ENCODE measurements at places on chromosomes 6 and 20.
A peak's percentile ranks its signal among the peaks of the same experiment; 100 is the strongest.

- DNase-seq = no peak
Measured at GRCh38 chr6:100134703-100135102, 140.7 kb upstream of the MCHR2 start.

- no peak for DNase-seq
Measured at GRCh38 chr6:1139155-1139890, 172.6 kb upstream of the FOXQ1 start.

DNA sequence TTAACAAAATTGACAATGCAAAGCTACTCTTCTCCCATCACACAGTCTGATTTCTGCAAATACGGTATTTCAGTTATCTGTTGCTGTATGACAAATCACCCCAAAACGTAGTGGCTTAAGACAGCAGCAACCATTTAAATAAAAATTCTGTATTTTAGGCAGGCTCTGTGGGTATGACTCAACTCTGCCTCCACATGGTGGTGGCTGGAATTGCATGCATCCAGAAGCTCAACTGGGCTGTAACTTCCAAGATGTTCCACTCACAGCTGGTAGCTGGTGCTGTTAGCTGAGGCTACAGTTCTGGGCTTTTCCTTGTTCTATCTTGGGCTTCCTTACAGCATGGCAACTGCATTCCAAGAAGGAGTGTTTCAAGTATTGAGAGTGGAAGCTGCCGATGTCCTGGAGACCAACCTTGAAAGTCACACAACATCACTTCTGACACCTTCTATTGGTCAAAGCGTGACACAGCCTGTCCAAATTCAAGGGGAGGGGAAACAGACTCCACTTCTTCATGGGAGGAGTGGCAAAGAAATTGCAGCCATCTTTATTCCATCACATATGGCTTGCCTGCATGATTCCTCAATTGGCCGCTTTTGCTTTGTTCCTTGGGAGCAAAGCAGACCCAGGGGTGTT lies 39.7 kb upstream of the TULP1 start:
- DNase-seq = peak; percentile 80

GRCh38 chr6:54990001-54990400 lies 143.4 kb downstream of the FAM83B start:
- no peak for DNase-seq

- DNase-seq = no peak
Measured at GRCh38 chr20:13913131-13913530, 77.3 kb downstream of the SEL1L2 start.

- DNase-seq = no peak
Measured at GRCh38 chr20:25309395-25310267, 61.7 kb downstream of the PYGB start.

GRCh38 chr6:32195902-32196681 lies 3.6 kb upstream of the GPSM3 start:
- peak; percentile 92 for DNase-seq

GRCh38 chr6:30862156-30862875 lies 22.0 kb upstream of the DDR1 start:
- DNase-seq = no peak

DNA sequence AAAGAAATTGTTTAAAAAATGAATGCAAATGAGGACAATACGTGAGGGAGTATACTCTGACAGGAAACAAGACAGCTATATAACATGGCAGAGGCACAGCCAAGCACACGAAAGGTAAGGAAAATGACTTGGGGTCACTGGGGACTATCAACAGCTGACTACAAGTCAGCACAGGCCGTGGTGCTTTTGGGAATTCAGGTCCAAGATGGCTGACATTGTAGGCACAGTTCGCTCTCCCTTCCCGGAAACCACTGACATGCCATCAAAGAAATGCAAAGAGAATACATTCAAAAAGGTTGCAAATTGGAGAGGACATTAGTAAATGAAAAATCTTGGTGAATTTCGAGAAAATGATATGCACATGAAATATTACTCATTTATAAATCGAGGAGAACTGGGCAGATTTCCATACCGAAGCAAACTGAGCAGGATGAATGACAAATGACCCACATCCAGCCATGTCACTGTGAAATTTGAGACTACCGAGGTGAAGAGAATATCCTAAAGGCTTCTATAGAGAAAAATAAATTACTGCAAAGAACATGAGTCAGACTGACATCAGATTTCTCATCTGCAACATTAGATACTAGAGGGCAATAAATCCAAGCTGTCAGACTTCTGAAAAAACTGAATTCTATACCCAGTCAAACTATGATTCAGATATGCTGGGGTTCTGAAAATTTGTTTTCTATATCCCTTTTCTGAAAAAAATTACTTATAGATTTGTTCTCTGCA lies 391.1 kb downstream of the BTBD9 start:
- DNase-seq = no peak

DNA sequence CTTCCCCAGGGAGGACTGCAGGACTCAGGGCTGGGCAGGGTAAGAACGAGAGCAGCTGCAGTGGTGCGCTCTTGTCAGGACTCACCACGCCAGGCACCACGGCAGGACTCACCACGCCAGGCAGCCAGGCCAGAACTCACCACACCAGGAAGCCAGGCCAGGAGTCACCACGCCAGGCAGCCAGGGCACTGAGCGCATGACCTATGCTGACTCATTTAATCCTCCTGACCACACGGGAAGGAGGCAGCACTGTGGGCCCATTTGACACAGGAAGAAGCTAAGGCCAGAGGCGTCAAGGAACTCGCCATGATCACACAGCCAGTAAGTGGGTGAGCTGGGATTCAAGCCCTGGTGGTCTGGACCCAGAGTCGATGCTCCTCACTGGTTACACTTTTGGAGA lies 189.3 kb downstream of the PREX1 start:
- no peak for DNase-seq

GRCh38 chr6:38177882-38178583 lies 358.5 kb downstream of the ZFAND3 start:
- DNase-seq = no peak

- no peak for DNase-seq
Measured at GRCh38 chr20:37152284-37152683, 26.8 kb upstream of the RPN2 start.

DNA sequence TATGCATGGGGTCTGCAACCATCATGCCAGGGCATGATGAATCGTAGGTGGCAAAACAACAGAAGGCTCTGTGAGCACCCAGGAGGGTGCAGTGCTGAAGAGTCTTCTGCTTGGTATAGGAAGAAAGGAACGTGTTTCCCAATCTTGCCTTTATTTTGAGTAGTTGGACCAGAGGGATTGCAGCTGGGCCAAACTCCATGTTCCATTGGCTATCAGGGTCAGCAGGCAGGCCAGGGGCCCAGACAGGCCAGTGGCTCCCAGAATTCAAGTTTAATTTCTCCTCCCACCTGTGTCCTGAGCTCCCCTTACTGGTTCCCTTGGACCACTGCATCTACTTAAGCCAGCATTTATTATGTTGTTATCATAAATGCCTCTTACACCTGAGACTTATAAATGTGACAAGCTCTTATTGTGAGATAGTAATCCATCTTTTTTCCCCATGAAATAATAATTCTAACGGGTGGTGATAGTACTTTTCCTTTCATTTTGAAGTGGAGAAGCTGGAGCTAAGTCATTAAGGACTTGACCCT lies 918 bp upstream of the TRIM38 start:
- no peak for DNase-seq

- no peak for DNase-seq
Measured at GRCh38 chr20:21808139-21808538, 102.7 kb downstream of the PAX1 start.

All from Peyer's patch (tissue), 4 donors.